Activated naive CD4-positive, alpha-beta T cell treated with anti-CD3 and anti-CD28 coated beads, Interleukin-2, amount 50 U/mL, for 72 hours (primary cell): ENCODE measurements at places on chromosomes 3 and 15.

DNA sequence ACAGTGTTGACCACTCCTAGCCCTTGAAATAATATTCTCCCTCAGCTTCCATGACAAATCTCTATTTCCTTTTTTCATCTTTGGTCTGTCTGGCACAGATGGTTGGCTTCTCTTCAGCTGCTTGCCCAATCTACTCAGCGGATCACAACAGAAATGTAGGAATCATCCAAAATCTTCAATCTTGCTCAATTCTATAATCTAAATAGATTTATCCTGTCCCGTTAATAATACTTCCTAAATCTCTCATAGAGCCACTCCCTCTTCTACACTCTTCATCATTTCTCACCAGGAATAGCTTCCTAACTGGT lies 3.8 kb downstream of the PEAK1 start:
- no peak for DNase-seq

GRCh38 chr15:33190539-33190938 lies 4.0 kb downstream of the FMN1 start:
- no peak for DNase-seq

DNA sequence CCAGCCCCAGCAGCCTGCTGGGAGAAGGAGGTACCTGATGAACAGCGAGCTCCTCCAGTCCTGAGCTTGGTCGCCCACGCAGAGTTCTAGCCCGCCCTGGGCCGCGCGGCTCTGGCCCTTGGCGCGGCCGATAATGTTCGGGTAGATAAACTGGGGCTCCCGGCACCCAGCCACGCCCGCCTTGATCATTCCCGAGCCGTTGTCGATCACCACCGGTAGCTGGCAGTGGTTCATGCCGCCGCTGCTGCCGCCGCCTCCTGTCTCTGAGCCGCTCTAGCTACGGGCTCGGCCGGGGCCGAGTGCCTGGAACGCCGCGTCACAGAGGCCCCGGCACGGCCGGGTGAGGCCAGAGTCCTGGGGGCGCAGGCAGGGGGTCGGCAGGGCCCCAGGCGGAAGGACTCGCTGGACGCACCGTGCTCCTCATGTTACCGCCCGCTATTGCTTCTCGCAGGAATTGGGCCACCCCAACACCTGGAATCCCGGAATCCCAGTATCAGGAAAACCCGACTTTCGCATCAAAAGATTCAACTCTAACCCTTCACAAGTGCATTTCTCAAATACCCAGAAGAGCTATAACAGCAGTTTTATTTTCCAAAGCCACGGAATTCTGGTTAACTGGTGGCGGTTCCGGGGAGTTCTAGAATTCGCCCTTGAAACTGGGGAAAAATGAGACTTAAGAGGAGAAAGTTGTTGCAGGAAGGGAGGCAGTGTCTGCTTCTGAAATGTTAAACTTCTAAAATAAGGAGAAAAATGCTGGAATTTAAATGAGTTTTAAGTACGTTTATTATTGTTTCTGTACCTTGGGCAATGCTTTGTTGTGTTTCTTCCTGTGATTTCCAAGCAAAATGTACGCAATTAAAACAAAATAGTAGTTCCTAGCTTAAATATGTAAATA lies at the start of gene ACTRT3:
Gene ACTRT3 (minus strand): TSS at position 275 of the 895 bp plus-strand sequence. CDS start 41 bp downstream, at position 234.
- peak; percentile 54 for DNase-seq

- DNase-seq = no peak
Observed at GRCh38 chr3:37787153-37787867, 74.4 kb upstream of the CTDSPL start.

- no peak for DNase-seq
Observed at GRCh38 chr3:154085799-154086198, 35.4 kb upstream of the ARHGEF26 start.

DNA sequence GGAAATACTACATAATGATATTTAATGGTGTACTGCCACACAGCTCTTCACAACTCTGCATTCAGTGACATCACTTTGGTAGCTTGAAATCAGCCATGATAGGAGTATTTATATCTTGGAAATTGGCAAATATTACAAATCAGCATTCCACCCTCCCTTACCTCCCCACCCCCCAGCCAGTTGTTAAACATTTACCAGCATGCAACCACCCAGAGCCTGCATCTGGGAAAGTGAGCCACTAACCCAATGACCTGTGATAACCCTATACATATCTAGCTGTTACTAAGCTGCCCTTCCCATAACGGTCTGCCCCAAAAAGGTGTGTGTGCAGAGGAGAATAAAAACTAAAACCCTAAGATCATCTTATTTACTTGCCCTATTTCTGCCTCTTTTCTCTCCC lies 44.6 kb upstream of the SATB1 start:
- DNase-seq = no peak

- no peak for DNase-seq
Observed at GRCh38 chr15:97903971-97904572, 56.4 kb upstream of the ARRDC4 start.

- DNase-seq = no peak
Observed at GRCh38 chr15:73585871-73586654, 47.1 kb downstream of the NPTN start.
